AG04449 (cell line): ENCODE measurements at places on chromosomes 12 and 14.
A peak's percentile ranks its signal among the peaks of the same experiment; 100 is the strongest.

DNA sequence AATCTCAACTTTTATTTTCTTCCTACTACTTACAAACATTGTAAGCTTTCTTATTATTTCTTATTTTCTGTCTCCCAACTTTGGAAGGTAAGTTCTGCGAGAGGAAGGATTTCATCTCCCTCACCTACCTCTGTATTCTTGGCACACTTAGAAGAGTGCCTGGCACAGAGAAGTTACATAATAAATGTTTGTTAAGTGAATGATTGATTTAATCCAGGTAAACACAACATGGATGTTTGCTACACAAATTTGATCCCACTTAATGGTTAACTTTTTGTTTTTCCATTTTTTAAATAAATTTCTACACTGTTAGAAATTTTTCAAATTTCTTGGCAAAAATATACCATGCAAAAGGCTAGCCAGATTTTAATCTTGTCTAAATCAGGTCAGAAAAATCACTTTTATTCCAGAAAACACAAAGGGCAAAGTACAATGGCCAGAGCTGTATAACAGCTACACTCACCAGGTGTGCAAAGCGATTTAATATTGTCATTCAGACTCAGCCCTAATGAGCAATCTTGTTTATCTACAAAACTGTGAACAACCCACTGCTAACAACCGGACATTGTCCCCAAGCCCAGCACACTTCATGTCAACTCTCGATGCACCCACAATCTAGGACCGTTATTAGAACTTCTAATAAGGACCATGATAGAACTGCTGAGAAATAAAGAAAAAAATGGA is 222.1 kb upstream of the EEA1 start:
- DNase-seq = no peak

GRCh38 chr12:24505366-24506015 is 443.4 kb downstream of the BCAT1 start:
- DNase-seq = no peak

DNA sequence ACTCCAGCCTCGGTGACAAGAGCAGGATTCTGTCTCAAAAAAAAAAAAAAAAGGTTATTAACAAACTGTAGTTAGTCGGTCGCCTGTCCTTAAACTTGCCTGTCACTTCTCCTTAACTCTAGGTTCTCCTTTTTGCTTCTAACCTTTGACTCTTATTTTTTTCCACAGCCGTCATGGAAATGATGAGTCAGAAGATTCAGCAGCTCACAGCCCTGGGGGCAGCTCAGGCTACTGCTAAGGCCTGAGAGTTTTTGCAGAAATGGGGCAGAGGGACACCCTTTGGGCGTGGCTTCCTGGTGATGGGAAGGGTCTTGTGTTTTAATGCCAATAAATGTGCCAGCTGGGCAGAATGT is 418 bp upstream of the MYG1 start:
- no peak for DNase-seq

DNA sequence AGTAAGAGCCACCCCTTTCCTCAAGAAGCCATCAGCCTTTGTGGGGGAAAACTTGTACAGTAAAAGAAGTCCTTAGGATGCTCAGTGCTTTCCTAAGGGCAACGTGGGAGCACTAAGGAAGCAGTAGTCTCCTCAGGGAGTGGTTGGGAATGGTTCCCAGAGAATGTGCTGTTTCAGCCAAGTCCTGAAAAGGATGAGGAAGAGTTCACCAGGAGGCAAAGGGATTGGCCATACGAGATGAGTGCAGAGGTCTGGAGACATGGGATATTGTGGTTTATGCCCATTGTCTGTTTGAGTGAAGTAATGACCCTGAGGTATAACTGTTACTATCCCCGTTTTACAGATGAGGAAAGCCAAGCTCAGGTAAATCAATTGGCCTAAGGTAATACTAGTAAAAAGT is 86.0 kb upstream of the ATF1 start:
- DNase-seq = no peak

DNA sequence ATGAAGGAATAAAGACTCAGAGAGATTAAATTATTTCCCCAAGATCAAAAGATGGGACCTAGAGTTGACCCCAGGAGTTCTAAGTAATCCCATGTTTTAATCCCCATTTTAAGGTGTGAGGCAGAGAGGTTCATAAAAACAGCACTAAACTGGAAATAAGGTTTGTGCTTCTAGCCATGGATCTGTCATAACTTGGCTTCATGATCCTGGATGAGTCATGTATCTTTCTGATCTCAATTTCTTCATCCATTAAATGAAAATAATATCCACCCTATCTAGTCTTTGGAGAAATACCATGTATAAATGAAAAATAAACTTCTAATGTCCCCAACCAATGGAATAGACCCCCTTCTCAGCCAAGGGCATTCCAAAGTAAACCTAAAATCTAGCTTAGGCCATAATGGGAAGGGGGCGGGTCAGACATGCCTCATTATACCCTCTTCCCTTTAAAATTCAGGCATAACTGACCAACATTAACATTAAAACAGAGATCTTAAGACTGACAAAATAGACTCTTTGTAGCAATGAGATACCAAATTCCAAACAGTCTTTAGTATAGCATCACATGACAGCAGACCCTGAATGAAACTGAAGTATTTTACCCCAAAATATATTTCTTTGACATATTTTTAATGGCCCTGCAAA is 47.8 kb downstream of the SLC41A2 start:
- DNase-seq = no peak

GRCh38 chr12:126312457-126312856 is 1247.2 kb downstream of the AACS start:
- DNase-seq = no peak

GRCh38 chr12:11729008-11729407 is 79.5 kb downstream of the ETV6 start:
- DNase-seq = no peak

DNA sequence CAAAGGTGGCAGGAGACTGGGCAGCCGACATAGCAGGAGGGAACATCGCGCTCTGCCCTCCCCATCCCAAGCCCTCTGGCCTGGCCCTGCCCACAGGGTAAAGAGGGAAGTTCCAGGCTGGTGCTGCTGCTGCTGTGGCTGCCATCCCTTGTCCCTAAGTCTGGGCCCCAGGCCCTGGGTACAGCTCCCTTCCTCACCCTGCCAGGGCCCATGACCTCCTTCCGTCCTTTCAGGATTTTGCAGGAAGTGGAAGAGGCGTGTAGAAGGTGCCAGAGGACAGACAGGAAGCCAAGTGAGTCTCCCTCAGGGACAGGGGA is 14.7 kb upstream of the NCOR2 start:
- no peak for DNase-seq

DNA sequence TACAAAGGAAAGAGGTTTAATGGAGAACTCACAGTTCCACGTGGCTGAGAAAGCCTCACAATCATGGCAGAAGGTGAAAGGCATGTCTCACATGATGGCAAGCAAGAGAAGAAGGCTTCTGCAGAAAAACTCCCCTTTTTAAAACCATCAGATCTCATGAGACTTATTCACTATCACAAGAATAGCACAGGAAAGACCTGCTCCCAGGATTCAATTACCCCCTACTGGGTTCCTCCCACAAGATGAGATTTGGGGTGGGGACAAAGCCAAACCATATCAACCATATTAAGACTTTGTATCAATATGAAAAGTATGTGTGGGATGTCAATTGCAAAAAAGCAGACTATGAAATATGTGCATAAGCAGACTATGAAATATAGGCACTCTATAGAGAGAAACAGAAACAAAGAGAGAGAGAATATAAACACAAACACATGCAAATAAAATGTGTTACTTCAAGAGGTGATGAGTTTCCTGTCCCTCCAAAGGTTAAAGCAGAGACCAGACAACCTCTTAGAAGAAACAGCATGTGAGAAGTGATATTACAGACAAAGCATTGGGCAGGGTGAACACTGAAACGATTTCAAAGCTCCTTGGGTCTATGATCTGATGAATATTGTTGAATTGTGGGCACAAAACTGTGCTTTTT is 151.2 kb upstream of the KRR1 start:
- DNase-seq = no peak

DNA sequence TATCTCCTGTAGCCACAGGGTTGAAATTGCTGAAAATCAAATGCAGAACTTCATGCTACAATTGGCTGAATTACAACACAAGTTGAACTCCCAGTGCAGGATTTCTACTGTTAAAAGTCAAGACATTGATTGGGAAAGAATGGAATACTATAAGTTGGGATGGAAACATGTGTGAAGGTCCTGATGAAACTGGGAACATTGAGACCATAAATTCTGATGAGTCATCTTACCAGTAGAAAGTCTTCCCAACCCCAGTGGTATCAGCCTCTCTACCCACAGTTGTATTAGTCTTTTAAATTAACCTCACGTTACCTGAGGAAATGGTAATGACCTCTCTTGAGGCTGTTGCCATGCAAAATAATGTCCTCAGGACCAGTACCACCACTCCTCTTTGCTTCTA is 27.4 kb upstream of the DYRK2 start:
- no peak for DNase-seq

DNA sequence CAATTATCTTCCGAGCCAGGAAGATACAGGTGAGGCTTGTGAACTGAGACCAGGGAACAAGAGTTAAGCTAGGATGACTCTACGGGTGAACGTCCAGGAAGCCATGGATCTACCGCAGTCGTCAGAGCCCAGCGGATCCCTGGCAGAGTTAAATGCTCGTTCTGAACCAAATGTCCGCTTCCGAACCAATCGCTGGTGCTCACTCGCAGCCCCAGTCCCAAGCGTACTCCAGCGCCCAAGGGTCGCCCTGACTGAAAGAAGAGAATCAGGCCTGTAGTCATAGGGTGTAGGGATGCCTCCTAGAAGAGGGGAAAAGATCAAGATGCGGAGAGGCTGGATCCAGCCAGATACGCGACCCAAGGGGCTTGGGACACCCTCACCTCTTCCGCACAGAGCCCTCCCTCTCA is 283 bp downstream of the VIPAS39 start:
- no peak for DNase-seq

GRCh38 chr12:89185181-89185580 is 167.1 kb downstream of the DUSP6 start:
- no peak for DNase-seq

- no peak for DNase-seq
Measured at GRCh38 chr12:109160433-109160832, 44.0 kb downstream of the ACACB start.

DNA sequence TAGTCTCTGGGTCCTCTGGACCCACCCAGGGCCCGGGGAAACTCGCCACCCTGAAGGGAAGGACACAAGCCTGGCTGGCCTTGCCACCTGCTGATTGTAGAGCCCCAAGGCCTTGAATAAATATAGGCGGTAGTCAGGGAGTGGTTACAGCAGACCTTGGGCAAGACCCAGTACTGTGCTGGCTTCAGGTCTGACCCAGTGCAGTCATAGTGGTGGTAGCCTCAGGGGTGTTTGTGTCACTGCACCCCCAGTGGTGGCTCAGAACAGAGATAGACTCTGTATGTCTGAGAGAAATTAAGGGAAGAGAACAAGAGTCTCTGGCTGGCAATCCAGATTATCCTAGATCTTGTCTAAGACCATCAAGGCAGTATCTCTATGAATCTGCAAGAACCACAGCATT is 63.5 kb downstream of the MAPKAPK5 start:
- no peak for DNase-seq

GRCh38 chr12:43090981-43091380 is 461.0 kb downstream of the ADAMTS20 start:
- no peak for DNase-seq

DNA sequence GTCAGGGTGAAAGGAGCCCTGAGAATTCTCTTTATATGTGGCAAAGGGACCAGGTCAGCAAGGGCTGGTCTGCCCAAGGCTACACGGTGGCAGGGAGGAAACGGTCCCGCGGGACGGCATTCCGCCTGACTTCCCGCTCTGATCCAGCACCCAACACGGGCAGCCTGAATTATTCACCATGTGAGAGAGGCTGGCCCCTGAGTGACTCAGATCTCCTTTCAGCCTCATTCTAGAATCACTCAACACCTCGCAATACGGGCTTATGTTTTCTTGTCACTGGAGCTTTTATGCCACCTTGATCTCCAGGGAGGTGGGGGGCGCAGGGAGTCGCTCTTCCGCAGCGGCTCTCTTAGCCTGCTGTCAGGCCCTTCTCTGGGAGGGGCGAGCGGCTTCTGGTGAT is 8.5 kb downstream of the LRTM2 start:
- no peak for DNase-seq

GRCh38 chr12:111412007-111412829 is 6.5 kb downstream of the SH2B3 start:
- DNase-seq = no peak

GRCh38 chr14:34436960-34437728 is 24.9 kb downstream of the SPTSSA start:
- no peak for DNase-seq

DNA sequence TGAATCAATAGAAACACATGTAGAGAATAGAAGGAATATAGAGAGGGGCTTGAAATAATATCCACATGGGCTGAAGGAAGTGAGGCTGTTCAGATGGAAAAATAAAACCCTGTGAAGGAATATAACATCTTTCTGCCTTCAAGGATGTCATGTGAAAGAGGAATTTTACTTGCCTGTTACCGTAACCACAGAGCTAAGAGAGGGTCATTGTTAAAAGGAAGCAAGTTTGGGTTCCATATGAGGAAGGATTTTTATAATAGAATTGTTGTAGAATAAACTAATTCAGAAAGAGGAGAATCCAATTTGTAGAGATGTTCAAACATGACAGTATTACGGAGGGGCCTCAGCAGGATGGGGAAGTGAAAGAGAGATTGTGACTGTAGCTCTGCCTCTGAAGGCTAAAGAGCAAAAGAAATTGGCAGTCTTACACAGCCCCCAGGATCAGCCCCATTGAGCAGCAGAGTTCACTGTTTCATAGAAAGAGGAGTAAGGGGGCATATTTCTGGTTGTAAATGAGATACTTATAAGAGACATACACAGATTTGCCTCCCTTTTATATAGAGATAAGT is 41.8 kb upstream of the PTPRR start:
- DNase-seq = no peak

- peak; percentile 65 for DNase-seq
Measured at GRCh38 chr12:124512667-124513296, 54.6 kb downstream of the NCOR2 start.

- no peak for DNase-seq
Measured at GRCh38 chr12:64718649-64719048, 40.6 kb downstream of the GNS start.

GRCh38 chr14:23828616-23829015 is 125.0 kb upstream of the DHRS4 start:
- no peak for DNase-seq

DNA sequence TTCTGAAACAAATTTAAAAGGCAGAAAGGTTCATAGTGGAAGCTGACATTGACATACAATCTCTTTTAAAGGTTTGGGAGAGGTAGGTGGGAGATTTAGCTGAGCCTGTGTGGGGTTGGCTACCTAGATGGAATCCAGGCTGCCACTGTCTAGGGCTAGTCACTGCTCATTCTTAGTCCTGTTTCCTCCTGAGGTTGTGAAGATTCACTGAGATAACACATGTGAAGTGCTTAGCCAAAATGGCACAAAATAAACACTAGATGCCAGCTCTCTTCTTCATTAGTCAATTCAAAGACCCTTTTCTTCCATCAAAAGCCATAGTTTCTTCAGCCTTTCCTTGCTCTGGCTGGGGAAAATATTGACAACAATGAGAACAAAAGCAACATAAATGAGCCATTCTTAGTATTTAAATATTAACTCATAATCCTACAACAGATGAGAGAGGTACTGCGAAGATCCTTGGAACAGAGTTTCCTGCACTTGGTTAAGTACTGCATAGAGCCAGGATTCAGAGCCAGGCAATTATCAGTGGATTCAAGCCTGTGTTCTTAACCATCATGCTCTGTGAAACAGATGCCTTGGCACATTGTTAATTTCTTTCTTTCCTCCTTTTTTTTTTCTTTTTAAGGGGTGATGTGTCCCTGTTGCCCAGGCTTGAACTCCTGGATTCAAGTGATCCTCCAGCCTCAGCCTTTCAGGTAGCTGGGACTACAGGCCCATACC is 3.5 kb downstream of the MYF6 start:
- DNase-seq = no peak

GRCh38 chr14:54444681-54445080 is 3.5 kb upstream of the CNIH1 start:
- no peak for DNase-seq
